Type B pancreatic cell (in vitro differentiated cells): ENCODE measurements at places on chromosomes 6 and 20. TPM values are rescaled to one million over a fixed set of nuclear protein-coding genes. Genes with fewer than 3 reads are reported as not detected.

GRCh38 chr20:15818651-15819071, 754.6 kb downstream of the KIF16B start:
- DNase-seq: no peak

DNA sequence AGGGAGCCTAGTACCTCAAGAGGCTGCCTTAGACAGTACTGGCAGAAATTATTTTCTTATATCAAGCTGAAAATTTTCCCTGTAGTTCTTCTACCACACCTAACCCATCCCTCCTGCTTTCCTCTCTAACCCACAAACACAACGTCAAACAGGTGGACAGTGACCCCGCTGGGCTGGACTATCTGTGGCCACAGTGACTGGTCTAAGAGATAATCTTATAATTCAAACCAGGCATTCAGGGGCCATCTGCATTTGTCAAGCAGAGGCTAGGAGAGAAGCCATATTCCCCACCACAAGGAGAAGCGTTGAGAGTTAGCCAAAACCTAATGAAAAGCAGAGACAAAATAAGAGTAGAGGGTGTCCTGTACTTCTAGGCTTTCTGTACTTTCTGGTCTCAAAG, 8.2 kb downstream of the HDDC2 start:
- no peak for DNase-seq

DNA sequence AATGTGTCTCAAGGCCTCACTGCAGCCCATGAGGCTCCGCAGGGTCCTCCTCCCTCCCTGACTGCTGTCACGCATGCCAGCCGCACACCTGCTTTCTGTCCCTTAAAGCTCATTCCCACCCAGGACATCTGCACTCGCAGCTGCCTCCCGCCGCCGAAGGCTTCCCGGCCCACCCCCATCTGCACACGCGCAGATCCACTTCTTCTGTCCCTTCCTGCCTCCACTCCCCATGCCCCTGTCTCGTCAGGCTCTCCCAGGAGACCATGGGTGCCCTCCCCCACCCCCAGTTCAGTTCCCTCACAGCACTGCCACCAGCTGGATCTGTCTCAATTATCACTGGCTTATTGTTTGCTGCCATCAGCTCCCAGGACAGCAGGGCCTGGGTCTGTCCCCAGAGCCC, 63.0 kb downstream of the RIPOR3 start:
- DNase-seq: no peak

GRCh38 chr20:49700411-49701185, 13.1 kb downstream of the B4GALT5 start:
- DNase-seq: no peak

- DNase-seq: no peak
These were observed 55.9 kb downstream of the BCAS4 start for GRCh38 chr20:50850721-50851286.

- DNase-seq: no peak
These were observed 104.1 kb downstream of the MAP7 start for GRCh38 chr6:136446145-136446544.

- no peak for DNase-seq
These were observed 44.0 kb upstream of the CTNNBL1 start for GRCh38 chr20:37649676-37650370.

- DNase-seq: no peak
These were observed 21.2 kb downstream of the TFAP2A start for GRCh38 chr6:10393544-10394225.

- no peak for DNase-seq
These were observed 12.1 kb upstream of the PFDN4 start for GRCh38 chr20:54195483-54196472.

GRCh38 chr6:142744836-142745235, 200.1 kb downstream of the HIVEP2 start:
- DNase-seq: no peak

DNA sequence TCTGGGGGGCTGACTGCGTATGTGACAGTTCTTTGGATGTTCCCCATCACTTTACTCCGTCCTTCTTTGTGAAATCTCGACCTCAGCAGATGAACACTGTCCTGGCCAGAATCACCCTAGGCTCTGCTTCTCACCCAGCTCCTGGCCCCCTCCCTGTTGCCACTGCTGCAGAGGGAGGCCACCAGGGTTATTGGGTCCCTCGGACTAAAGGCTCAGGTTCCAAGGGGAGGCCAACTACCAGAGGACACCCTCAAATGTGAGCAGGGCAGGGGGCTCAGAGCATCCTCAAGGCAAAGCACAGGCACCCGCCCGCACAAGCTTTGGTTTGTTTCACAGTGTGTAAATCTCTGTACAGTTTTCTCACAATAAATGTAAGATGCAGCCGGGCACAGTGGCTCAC, 269.9 kb downstream of the UST start:
- DNase-seq: no peak

DNA sequence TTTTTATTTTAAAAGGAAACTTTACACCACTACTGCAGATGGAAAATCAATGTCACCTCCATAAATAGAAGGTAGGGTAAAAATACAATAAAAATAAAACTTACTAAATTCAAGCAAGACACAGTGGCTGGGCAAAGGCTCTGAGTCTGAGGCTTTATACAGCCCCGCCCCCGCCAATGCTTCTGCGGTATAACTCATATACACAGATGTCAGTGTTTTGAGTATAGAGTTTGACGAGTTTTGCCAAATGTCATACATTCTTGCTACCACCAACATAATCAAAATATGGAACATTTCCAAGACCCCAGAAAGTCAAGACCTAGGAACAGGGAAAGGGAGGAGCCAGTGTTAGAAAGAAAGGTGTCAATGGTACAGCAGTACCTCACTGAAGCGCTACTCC, 12.8 kb downstream of the NFATC2 start:
- DNase-seq: no peak

GRCh38 chr20:16364320-16364687, 208.9 kb downstream of the KIF16B start:
- DNase-seq: no peak

DNA sequence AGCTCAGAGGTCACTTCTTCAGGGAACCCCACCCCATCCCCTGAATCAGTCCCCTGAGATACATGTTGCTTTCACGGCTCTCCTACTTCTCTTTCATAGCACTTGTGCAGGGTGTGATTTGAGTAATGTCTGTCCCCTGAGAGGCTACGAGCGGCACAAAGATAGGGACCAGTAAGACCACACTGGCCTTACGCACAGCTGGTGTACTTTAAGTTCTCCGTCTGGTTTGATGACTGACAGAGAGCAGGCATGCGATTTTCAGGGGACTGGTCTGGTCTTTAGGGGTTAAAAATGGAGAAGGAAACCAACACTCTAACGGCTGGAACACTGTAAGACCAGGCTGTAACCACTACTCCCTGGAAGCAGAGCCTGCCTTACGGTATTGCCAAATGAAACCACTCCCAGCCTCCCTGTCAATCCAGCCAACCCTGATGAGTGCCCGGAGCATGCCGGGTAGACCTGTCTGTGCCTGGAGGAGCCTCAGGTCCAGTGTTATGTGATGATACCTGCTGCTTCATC, 47.1 kb downstream of the ELMO2 start:
- DNase-seq: no peak

DNA sequence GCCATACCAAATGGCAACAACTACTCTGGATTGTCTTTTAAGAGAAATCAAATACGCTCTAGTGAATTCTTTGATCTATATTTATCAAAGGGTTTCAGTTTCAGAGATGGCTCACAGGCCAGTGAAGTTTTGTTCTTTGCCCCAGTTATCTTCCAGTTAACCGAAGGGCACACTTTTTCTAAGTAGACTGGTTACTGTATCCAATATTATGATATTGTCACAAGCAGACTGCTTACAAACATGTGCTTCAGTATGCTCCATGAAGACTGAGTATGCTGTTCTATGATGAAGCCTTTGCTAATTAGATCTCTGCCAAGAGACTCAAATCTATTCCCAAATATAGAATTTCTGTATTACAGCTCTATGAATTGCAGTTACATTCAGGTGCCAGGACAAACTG, 181.1 kb downstream of the REV3L start:
- DNase-seq: no peak

- DNase-seq: no peak
These were observed 54.0 kb downstream of the ASXL1 start for GRCh38 chr20:32411955-32412706.

- DNase-seq: no peak
These were observed 250.9 kb upstream of the JAG1 start for GRCh38 chr20:10924644-10925201.

- no peak for DNase-seq
These were observed 709.0 kb downstream of the EPM2A start for GRCh38 chr6:145026267-145026679.

DNA sequence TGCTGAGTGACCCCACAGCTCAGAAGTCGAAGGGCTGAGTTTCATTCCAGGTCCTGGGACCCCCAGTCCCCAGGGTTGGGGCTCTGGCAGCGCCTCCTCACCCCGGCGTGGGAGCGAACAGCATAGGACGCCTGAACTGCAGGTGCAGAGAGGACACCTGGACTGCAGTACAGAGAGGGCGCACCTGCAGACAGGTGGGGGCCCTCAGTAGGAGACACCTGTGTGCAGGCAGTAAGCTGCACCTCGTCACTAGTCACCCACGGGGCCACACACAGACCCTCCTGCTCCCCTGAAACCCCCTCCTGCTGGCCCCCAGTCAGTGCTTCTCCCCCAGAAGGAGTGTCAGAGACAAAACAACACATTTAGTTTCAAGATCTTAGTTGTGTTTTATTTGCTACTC, 8.6 kb upstream of the NKAIN4 start:
- DNase-seq: no peak

DNA sequence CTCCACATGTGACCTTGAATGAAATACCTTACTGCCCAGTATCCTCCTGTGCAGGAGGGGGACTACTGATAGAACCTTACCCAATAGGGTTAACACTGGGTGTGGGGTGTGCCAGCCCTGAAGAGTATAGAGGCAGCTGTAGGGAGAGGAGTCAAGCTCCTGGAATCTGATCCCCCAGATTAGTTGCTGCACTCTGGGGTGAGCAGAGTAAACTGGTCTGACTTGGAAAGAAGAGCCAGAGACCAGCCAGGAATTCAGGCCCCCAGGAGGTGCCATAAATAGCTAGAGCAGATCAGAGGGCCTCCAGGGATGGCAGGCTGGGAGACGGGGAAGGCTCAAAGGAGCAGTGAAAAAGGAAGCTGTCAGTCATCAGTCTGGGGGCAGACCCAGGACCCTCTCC, 3.5 kb upstream of the APOBEC2 start:
- DNase-seq: peak; percentile 62

- no peak for DNase-seq
These were observed 6.7 kb downstream of the TEAD3 start for GRCh38 chr6:35489995-35490791.

- no peak for DNase-seq
These were observed 772.1 kb upstream of the MAP3K7 start for GRCh38 chr6:91358986-91359385.

DNA sequence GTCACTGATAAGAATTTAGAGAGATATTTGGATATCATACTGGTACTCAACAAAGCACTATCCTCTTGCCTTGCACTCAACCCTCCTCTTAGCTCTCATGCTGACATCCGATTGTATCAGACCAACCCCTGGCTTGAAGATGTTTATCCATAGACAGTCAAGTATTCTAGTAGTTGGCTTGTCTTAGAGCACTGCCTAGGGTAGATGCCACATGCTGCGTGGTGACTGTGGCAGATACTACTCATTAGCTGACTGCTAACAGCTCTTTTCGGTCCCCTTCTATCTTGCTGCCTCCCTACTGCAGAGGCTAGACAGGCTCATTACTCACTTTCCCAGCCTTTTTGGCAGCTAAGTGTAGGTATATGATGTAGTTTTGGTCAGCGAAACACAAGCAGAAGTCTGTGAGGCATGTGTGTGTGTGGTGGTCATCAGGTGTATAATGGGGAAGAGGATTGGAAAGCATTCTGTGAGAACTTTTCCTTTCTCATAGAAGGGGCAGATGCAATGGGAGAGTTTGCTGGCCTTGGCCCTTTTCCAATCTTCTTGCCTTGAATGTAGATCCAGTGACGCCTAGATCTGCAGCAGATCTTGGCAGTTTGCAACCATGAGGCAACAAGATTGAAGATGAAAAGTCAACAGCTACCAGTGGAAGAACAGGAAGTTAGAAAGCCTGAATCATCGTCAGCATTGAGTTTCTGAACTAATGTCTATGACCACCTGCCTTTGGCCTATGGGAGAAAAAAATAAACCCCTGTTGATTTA, 4.4 kb upstream of the IFNGR1 start:
- no peak for DNase-seq

- no peak for DNase-seq
These were observed 45.5 kb downstream of the EIF2S2 start for GRCh38 chr20:34066476-34067090.

DNA sequence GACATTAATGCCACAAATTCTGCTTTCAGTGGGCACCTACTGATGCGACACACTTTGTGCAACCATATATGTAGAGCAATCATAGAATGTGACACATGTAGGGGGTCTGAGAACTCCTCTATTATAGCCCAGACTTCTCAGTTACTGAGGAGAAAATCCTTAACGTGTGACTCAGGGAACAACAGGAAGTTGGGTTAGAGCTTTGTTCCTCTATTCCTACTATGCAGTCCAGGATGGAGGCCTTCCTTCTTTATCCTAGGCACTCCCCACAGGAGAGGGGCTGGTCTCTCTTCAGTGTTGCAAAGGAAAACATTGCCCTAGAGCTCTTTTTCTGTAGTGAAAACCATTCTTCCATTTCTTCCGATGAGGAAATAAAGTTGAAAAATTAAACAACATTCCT, 39.6 kb upstream of the RCAN2 start:
- no peak for DNase-seq

DNA sequence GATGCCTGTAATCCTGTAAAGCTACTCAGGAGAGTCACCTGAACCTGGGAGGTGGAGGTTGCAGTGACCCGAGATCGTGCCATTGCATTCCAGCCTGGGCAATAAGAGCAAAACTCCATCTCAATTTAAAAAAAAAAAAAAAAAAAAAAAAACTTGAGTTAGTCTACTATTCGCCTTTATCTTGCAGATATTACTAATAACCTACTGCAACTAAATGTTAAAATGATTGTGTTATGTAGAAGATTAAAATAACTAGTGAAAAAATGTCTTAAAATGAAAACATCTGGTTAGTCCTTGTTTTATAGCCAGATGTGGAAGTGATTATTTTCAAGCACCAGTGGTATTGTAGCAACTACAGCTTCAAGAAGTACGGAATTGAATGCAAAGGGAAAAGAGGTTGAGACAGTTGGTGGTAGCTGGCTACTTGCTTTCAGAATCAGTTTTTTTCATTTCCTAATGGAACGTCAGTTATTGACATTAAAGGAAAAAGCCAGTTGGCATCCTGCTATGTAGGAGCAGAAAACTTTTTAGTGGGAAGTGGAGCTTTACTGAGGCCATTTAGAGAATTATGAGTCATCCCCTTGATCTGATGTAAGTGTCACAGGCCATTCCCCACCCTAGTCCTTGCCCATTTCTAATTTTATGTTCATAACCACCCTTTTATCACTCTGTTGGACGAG, 43.8 kb upstream of the DYNLRB1 start:
- no peak for DNase-seq

- DNase-seq: no peak
These were observed 534.3 kb downstream of the COL12A1 start for GRCh38 chr6:74671558-74672025.

CTCFL gene
- total RNA-seq: 0.07 TPM in 2 replicates

SPATA2 gene
- 9.2 and 11.3 TPM in 2 replicates for total RNA-seq

GSTA1 gene
- 175 and 247 TPM in 2 replicates for total RNA-seq

GNMT gene
- 0.26 and 0.39 TPM in 2 replicates for total RNA-seq

LAMA4 gene
- 3.8 and 44.8 TPM in 2 replicates for total RNA-seq

TTK gene
- total RNA-seq: 13.4 and 32.1 TPM in 2 replicates

ARFGAP1 gene
- total RNA-seq: 132 and 141 TPM in 2 replicates

ZBTB24 gene
- total RNA-seq: 7.7 and 10.6 TPM in 2 replicates

LY6G6F gene
- not detected in 2 replicates for total RNA-seq

LHFPL5 gene
- not detected in 2 replicates for total RNA-seq

HAO1 gene
- not detected in 2 replicates for total RNA-seq

PRR18 gene
- total RNA-seq: 0.80 and 1.5 TPM in 2 replicates
